ENCODE measurements at places on chromosomes 1 and 21. TPM values are rescaled to one million over a fixed set of nuclear protein-coding genes. Genes with fewer than 3 reads are reported as not detected.

GRCh38 chr1:14516974-14517840, 81.3 kb upstream of the KAZN start:
- H3K4me1 ChIP-seq: no peaks in the 10 kb centered on the region
- no peak overlapping the region for H3K4me3 ChIP-seq
- no peak for DNase-seq
- H3K27me3 ChIP-seq: no peaks in the 10 kb centered on the region
- H3K27ac ChIP-seq: no peak overlapping the region

DNA sequence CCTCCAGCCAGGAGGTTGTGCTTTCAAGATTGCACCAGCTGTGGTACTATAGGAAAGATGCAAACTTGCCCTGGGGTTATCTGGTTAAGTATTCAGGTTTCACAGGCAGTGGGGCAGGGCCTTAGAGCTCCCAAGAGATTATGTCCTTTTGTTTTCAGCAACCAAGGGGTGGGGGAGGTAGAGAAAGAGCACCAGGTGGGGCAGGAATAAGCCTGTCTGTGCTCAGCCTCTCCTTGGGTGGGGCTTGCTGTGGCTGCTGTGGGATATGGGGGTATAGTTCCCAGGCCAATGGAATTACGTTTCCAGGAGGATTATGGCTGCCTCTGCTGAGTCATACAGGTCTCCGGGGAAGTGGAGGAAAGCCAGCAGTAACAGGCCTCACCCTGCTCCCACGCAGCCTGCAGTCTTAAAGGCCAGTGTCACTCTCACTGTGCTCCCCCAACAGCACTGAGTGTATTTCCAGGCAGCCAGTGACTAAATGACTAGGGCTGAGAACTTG, 508.6 kb downstream of the RWDD3 start:
- H3K27me3 ChIP-seq: no peaks in the 10 kb centered on the region
- no peak for DNase-seq
- no peak overlapping the region for H3K4me3 ChIP-seq

DNA sequence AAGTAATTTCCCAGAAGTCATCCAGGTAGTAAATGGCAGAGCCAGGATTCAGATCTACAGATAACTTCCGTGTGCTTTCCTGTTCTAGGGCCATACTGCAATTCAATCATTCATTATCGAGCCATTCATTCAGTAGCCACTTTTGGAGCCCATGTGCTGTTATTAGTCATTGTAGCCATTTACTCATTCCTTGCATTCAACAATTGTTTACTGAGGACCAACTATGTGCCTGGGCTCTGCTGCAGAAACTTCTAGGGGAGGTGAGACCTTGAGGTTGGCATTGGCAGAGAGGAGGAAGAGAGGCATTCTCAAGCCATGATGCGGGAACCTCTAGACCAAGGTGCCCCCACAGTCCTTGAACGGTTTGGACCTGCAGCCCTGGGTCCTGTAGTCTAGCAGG, 27.9 kb downstream of the EPHB2 start:
- DNase-seq: no peak
- no peak overlapping the region for H3K4me3 ChIP-seq
- no peaks in the 10 kb centered on the region for H3K4me1 ChIP-seq
- peaks cover 4% of the 10 kb centered on the region for H3K27me3 ChIP-seq

- H3K4me1 ChIP-seq: peaks cover 3% of the 10 kb centered on the region
- no peak overlapping the region for H3K4me3 ChIP-seq
- H3K27ac ChIP-seq: no peak overlapping the region
- H3K27me3 ChIP-seq: no peaks in the 10 kb centered on the region
These were observed 49.2 kb downstream of the MRPL39 start for GRCh38 chr21:25558123-25558522.

GRCh38 chr1:200260597-200261335, 149.1 kb downstream of the ZNF281 start:
- no peaks in the 10 kb centered on the region for H3K27me3 ChIP-seq
- H3K4me3 ChIP-seq: no peak overlapping the region
- H3K27ac ChIP-seq: no peak overlapping the region
- no peaks in the 10 kb centered on the region for H3K4me1 ChIP-seq
- DNase-seq: no peak

DNA sequence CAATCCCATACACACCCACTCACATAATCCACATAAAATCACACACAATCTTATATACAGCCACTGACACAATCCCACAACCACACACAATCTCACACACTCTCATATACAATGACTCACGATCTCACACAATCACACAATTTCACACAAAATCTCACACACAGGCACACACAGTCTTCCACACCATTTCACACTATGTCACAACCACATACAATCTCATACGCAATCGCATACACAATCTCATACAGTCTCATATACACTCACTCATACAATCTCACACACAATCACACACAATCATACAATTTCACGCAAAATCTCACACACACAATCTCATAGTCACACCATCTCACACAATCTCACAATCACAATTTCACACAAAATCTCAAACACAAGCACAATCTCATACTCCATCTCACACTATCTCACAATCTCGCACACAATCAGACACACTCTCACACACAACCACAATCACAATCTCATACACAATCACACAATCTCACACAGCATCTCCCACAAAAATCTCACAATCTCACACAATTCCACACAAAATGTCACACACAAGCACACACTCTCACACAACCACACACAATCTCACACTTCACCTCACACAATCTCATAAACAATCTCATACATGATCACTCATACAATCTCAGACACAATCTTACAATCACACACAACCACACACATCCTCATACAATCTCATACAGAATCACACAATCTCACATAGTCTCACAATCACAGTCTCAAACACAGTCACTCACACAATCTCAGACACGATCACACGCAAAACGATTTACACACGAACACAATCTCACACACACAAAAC, 18.5 kb downstream of the CASZ1 start:
- DNase-seq: no peak
- peaks cover 88% of the 10 kb centered on the region for H3K4me1 ChIP-seq
- no peak overlapping the region for H3K4me3 ChIP-seq
- no peaks in the 10 kb centered on the region for H3K36me3 ChIP-seq

GRCh38 chr21:31524140-31524539, 135.4 kb upstream of the SOD1 start:
- no peak overlapping the region for H3K4me3 ChIP-seq
- no peaks in the 10 kb centered on the region for H3K36me3 ChIP-seq
- no peak overlapping the region for H3K27ac ChIP-seq

DNA sequence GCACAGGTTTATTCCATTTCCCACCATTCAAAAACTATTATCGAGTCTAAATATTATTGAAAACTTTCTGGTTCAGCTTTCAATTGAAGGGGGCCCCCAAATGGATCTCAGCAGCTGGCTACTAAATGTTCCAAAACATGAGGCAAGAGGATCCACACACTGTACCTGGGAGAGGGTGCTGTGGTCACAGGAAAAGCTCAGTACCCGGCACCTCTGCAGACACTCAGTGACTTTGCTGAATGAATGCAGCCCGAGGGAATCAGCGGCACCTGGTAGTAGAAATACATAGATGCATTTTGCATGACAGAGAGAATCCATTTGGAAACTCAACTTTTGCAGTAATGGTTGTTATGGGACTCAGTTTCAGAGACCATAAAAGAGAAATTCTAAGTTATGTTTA, 89.3 kb downstream of the PCP4 start:
- no peak for DNase-seq
- H3K4me3 ChIP-seq: no peak overlapping the region
- no peaks in the 10 kb centered on the region for H3K4me1 ChIP-seq
- H3K36me3 ChIP-seq: no peaks in the 10 kb centered on the region
- H3K27me3 ChIP-seq: no peaks in the 10 kb centered on the region

GRCh38 chr1:192669174-192669573, 33.2 kb downstream of the RGS13 start:
- H3K4me3 ChIP-seq: no peak overlapping the region
- no peaks in the 10 kb centered on the region for H3K27me3 ChIP-seq
- no peaks in the 10 kb centered on the region for H3K4me1 ChIP-seq
- no peaks in the 10 kb centered on the region for H3K36me3 ChIP-seq

The VAV3 gene
- total RNA-seq: 12.1 TPM

The LAMC1 gene
- 161 TPM for total RNA-seq

The CFHR3 gene
- total RNA-seq: 1.5 TPM

The TMPRSS15 gene
- total RNA-seq: not detected

The MROH7 gene
- 1.2 TPM for total RNA-seq

The TNFRSF18 gene
- not detected for total RNA-seq

All from gastrocnemius medialis (tissue), 4 donors.